Activated CD4-positive, alpha-beta T cell treated with anti-CD3 and anti-CD28 coated beads for 1 hour (primary cell): ENCODE measurements at places on chromosomes 3 and 15.

DNA sequence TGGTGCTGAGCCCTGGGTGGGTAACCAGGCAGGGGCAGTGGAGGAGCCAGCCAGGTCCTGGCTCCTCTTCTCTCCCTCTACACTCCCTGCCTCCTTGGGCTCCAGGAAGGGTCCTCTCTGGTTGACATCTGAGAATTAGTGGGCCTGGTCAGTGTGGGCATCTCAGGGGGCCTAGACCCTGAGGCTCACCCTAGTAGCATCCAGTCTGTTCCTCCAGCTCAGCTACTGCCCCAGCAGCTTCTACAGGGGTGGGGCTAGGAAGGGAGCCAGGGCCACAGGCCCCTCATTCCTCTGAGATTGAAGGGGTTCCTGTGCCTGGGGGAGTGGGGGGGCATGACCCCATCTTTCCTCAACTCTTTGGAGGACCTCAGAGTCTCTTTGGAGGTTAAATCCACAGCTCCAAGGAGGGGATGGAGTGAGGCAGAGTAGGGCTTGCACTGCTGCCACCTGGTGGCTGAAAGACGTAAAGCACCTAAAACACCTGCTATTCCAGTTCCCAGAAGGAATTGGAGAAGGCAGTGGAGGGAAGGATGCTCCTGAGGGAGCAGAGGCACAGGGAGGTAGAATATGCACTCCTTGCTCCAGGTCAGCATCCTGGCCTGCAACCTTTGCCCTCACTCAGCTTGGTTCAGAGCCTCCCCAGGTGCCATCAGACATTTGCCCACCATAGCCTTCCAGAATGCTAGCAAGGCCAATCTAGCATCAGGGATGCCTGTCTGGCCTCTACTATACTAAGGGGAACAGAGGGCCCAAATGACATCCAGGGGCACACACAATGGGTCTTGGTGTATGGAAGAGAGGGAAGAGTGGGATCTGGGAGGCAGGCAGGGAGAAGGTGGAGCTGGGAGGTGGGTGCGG lies 25.1 kb downstream of the C3orf18 start:
- peak; percentile 37 for DNase-seq

- no peak for DNase-seq
These were observed 70.0 kb downstream of the NLGN1 start for GRCh38 chr3:173467501-173467900.

- no peak for DNase-seq
These were observed 13.3 kb downstream of the GRAMD2A start for GRCh38 chr15:72184165-72184811.

DNA sequence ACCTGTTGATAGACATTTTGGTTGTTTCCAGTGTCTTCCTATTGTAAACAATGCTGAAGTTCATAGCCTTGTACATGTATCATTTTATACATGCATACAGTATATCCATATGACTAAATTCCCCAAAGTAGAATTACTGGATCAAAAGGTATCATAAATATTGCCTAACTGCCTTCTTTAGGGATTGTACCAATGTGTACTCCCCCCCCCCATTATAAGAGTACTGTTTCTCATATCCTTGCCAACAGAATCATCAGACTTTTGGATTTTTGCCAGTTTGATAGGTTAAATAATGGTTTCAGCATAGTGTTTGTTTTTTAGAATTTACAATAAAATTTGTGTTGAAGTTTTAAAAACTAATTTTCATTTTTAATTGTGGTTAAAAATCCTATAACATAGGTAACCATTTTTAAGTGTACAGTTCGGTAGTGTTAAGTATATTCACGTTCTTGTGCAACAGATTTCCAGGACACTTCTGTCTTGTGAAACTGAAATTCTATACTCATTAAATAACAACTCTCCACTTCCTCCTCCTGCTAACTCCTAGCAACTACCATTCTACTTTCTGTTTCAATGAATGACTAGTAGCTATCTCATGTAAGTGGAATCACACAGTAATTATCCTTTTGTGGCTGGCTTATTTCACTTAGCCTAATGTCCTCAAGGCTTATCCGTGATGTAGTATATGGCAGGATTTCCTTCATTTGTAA lies 30.8 kb upstream of the MAP3K13 start:
- no peak for DNase-seq

GRCh38 chr3:67291287-67292252 lies 293.5 kb downstream of the KBTBD8 start:
- DNase-seq, result no peak
